A549 (cell line): ENCODE measurements at places on chromosomes 6 and 20. TPM values are rescaled to one million over a fixed set of nuclear protein-coding genes. Genes with fewer than 3 reads are reported as not detected.

GRCh38 chr6:162442687-162443086 lies 284.9 kb downstream of the PRKN start:
- peak; percentile 28 for DNase-seq

DNA sequence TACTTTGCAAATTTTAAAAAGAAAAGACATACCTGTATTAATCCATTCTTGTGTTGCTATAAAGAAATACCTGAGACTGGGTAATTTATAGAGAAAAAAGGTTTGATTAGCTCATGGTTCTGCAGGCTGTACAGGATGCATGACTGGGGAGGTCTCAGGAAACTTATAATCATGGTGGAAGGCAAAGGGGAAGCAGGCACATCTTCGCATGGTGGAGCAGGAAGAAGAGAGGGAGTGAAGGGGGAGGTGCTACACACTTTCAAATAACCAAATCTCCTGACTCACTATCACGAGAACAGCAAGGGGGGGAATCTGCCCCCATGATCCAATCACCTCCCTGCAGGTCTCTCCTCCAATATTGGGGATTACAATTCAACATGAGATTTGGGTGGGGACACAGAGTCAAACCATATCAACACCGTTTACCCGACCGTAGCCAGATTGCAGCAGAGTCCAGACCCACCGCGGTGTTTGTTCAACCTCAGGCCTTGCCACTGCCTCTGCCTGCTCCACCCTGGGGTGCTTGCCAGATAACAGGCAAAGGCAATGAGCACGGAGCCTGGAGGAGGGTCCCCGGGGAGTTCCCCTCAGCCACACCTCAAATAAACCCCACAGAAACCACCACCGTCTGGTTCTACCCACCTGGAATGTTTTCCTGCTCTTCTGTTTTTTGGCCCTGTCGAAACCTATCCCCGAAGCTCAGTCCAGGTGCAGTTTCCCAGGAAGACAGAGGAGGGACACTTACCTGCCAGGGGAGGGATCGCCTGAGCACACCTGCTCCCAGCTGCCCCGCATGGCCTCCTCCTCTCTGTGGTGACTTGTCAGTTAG lies 142.2 kb upstream of the AFDN start:
- DNase-seq, result no peak

DNA sequence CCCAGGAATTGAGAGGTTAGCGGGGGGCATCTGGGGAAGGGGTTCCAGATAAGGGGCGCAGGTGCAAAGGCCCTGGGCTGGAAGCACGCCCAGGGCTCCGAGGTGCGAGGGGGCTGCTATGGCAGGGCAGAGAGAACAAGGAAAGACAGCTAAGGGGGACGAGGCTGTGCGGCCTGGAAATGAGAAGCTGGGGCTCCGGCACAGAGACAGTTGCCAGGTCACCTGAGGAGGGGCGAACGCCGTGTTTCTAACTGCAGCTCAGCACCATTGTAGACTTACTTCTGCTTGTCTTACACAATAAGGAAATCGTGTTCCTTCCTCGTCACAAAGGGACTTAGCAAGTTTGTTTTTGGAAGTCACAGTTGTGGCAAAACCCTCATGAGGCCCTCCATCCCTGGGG lies 68.9 kb upstream of the TBXT start:
- DNase-seq, result no peak

GRCh38 chr6:147003186-147003585 lies 201.0 kb upstream of the STXBP5 start:
- no peak for DNase-seq

DNA sequence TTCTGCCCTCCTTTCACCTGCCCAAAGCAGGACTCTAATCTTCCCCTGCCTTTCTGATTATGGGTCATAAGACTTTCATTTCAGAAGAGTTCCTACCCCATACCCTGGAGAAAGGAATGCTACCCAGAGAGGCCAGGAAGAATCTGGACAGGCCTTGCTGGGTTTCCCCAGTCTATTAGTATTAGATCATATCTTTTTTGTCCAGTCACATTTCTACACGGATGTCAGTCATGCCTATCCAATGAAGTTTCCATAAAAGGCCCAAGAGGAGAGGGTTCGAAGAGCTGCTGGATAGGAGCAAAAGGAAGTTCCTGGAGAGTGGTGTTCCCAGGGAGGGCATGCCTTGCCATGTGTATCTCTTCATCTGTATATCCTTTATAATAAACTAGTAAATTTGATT lies 3.2 kb downstream of the POLH start:
- DNase-seq, result no peak

DNA sequence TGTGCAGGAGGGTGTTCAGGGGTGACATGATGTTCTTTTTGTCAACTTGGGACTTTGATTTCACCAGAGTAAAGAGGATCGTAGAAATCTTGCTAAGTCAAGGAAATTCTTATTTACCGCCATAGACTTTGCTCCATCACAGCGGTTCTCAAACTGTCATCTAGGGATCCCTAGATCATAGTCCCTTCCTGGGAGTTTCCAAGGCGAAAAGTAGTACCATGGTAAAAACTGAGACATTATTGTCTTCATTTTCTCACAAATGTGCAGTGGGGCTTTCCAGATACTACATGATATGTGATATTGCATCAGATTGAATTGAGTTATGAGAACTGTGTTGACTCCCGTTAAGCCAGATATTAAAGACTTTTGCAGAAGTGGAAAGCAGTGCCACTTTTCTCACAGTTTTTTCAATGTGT lies 79.7 kb downstream of the JARID2 start:
- no peak for DNase-seq

DNA sequence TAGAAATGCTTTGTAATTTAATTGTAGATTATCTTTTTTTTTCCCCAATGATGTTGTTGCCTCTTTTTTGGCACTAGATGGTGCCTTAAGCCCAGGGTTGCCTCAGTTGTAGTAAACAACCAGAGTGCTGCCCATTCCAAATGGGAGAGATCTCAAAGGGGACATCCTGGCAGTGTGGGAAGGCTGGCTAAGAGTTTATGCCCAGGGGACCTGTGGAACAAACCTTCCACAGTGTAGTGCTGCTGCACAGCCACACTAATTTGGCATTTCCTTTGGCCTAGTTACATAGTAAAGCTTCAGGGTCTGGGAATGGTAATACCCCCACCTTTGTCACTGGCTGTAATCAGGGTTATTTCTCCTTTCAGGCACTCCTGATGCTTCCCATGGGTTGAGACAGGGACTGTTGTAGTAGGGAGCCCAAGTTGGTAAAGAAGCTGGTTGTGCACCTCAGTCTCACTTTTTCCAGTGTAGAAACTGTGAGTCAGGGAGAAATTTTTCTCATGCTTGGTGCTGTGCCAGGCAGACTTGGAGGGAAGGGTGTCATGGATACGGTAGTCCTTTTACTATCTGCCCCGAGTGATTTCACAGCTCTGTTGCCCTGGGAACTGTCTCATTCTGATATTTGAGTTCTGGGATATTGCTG lies 177.8 kb upstream of the ECI2 start:
- DNase-seq, result peak; percentile 46

Gene NRN1
- polyA plus RNA-seq, result 0.35 to 0.50 TPM (median 0.38 TPM) in 3 replicates

Gene SAMD10
- not detected in 3 replicates for polyA plus RNA-seq

Gene BPIFB2
- not detected in 3 replicates for polyA plus RNA-seq

Gene FAM209B
- polyA plus RNA-seq, result 0.20 to 0.70 TPM (median 0.46 TPM) in 3 replicates

Gene ZSCAN23
- polyA plus RNA-seq, result not detected in 3 replicates

Gene MMS22L
- 10.4 to 11.7 TPM (median 11.5 TPM) in 3 replicates for polyA plus RNA-seq
